ENCODE measurements at places on chromosomes 7 and 10.

GRCh38 chr7:69430384-69431021, 167.8 kb upstream of the AUTS2 start:
- no peak for DNase-seq

- no peak for DNase-seq
Measured at GRCh38 chr10:10923029-10923651, 94.5 kb upstream of the CELF2 start.

DNA sequence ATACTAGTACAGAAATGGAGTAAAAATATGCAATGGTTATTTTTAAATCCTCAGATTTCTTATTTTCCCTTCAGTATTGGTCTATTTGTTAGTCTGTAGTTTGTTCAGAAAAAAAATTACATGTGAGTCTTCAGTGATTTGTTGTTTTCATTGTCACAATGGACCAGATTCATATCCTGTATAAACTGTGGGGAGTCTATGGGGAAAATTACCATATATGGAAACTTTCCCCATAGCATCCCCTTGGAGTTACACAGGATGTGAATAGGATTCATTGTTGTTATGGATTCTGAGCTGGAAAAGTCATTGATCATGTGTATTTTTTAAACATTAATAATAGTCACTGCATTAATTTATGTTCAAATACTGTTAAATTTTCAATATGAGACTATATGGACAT, 72.6 kb downstream of the ST7 start:
- DNase-seq, result no peak

GRCh38 chr10:26728957-26729356, 31.5 kb downstream of the PDSS1 start:
- no peak for DNase-seq

Measured in ACHN (cell line).